ENCODE measurements at places on chromosomes 1 and 21.

- DNase-seq, result no peak
Measured at GRCh38 chr1:226047495-226047894, 15.0 kb upstream of the H3-3A start.

DNA sequence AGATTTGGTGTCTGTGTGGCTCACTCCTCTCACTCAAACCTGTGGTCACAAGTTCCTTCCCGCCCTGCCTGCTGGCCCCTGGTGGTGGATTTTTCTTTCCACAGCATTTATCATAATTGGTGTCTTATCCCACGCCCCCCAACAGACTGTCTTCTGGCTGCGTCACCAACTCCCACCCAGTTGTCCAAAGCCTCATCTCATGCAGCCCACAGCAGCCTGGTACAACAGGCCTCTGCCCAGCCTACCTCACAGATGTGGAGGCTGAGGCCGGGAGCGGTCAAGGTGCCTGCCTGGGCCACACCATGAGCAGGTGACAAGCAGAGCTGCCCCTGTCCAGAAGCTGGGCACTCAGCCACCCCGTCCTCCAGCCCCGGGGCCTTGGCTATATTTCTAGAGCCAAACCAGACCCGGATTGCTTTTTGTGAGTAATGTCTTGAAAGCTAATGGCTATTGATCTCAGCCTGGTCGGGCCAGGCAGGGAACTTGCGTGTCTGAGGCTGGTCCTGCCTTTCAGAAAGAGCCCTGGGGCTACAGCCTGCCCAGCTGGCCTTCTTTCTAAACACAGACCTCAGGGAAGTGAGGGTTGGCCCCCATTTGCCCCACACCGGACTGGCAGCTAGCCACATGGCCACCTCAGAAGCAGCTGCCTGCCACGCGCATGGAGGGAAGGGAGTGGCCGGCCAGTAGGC is 2.6 kb downstream of the KCNAB2 start:
- no peak for DNase-seq

GRCh38 chr21:44378646-44379514 is 25.5 kb downstream of the TRPM2 start:
- DNase-seq, result no peak

DNA sequence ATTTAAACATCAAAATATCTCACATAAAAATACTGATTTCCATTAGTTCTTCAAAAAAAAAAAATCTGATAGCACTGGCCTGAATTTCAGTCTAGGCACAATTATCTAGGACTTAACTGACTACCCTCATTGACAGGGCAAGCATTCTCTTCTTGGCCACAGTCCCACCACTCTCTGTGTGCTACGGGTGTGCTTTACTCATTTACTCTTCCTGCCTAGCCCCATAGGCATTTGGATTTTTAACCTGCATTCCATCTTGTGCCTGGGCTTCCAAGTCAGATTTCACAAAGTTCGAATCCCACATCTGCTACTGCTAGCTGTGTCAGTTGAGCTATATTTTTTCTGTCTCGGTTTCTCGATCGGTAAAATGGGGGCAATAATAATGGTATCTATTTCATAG is 38.0 kb downstream of the PTPN14 start:
- no peak for DNase-seq

- DNase-seq, result no peak
Measured at GRCh38 chr1:159704481-159704880, 9.9 kb downstream of the CRP start.

- no peak for DNase-seq
Measured at GRCh38 chr1:235841938-235842545, 24.7 kb downstream of the LYST start.

DNA sequence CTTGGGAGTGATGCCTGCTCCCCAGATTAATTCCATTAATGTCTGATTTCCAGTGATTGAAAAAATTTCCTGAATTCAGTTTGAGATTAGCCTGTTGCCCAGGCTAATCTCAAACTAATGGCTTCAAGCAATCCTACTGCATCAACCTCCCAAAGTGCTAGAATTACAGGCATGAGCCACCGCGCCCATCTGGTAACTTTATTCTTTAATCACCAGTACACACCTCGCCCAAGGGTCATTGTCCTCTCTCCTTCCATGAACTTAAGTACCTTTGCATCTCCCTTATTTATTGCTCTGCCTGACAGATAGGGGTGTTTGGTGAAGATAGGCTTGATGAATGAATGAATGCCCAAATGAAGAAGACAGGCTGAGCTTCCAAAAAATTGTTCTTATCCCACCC is 366.5 kb downstream of the SIPA1L2 start:
- DNase-seq, result no peak

- no peak for DNase-seq
Measured at GRCh38 chr1:168112673-168113305, 23.9 kb downstream of the GPR161 start.

DNA sequence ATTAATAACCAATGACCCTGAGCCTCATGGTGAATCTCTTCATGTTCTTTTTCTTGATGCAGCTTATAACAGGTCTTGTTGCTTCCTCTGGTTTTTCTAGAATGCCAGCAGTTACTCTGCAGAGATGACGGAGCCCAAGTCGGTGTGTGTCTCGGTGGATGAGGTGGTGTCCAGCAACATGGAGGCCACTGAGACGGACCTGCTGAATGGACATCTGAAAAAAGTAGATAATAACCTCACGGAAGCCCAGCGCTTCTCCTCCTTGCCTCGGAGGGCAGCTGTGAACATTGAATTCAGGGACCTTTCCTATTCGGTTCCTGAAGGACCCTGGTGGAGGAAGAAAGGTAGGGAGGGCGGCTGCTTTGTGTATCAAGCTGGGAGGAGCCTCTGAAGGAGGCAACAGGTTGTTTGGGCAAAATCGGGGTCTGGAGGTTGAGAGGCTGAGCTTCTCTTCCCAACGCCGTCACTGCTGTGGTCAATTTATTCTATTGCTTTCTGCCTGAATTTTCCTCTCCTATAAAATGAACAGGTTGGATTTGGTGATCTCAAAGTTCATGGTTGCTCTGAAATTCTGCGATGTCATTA is 6.7 kb downstream of the ABCG1 start:
- no peak for DNase-seq

Data from cerebellar nuclear complex (tissue), 1 donor.